Placental epithelial cell (primary cell): ENCODE measurements at places on chromosomes 3 and 15. TPM values are rescaled to one million over a fixed set of nuclear protein-coding genes. Genes with fewer than 3 reads are reported as not detected.

ALPK3 gene
- 0.33 and 0.79 TPM in 2 replicates for total RNA-seq

PLA2G4E gene
- not detected in 2 replicates for total RNA-seq

NDN gene
- total RNA-seq, result 30.2 and 42.9 TPM in 2 replicates

DAZL gene
- total RNA-seq, result under 0.01 and 0.22 TPM in 2 replicates

KBTBD13 gene
- total RNA-seq, result not detected in 2 replicates

ACKR4 gene
- total RNA-seq, result not detected in 2 replicates

ZNF80 gene
- total RNA-seq, result under 0.01 TPM in 1 of 2 replicates, not detected in the other

DZIP1L gene
- 27.7 and 38.9 TPM in 2 replicates for total RNA-seq

DPPA2 gene
- total RNA-seq, result not detected in 2 replicates

PLAAT1 gene
- total RNA-seq, result not detected in 2 replicates

ISLR2 gene
- not detected in 2 replicates for total RNA-seq

TUSC7 gene
- total RNA-seq, result not detected in 2 replicates

C3orf62 gene
- 1.3 and 4.7 TPM in 2 replicates for total RNA-seq

SH2D7 gene
- total RNA-seq, result not detected in 2 replicates

LMOD3 gene
- total RNA-seq, result under 0.01 TPM in 1 of 2 replicates, not detected in the other

KNSTRN gene
- total RNA-seq, result 14.5 and 15.8 TPM in 2 replicates

C15orf62 gene
- under 0.01 and 0.33 TPM in 2 replicates for total RNA-seq

ADPRH gene
- 23.6 and 25.3 TPM in 2 replicates for total RNA-seq

ARHGAP11A gene
- 3.9 and 4.8 TPM in 2 replicates for total RNA-seq

ATP2C1 gene
- total RNA-seq, result 74.9 and 80.1 TPM in 2 replicates

CD200 gene
- total RNA-seq, result 0.39 TPM in 1 of 2 replicates, not detected in the other

LRRC31 gene
- not detected in 2 replicates for total RNA-seq

MCF2L2 gene
- total RNA-seq, result under 0.01 and 0.98 TPM in 2 replicates

DUT gene
- 41.2 and 54.9 TPM in 2 replicates for total RNA-seq

DUOX1 gene
- 7.5 and 11.0 TPM in 2 replicates for total RNA-seq

LEKR1 gene
- total RNA-seq, result 1.4 and 1.6 TPM in 2 replicates

COL8A1 gene
- 1.6 TPM in 2 replicates for total RNA-seq

TAGLN3 gene
- total RNA-seq, result not detected in 2 replicates

TMEM87A gene
- total RNA-seq, result 70.3 and 91.9 TPM in 2 replicates
